Mesendoderm (in vitro differentiated cells): ENCODE measurements at places on chromosomes 1 and 21.
A peak's percentile ranks its signal among the peaks of the same experiment; 100 is the strongest.

DNA sequence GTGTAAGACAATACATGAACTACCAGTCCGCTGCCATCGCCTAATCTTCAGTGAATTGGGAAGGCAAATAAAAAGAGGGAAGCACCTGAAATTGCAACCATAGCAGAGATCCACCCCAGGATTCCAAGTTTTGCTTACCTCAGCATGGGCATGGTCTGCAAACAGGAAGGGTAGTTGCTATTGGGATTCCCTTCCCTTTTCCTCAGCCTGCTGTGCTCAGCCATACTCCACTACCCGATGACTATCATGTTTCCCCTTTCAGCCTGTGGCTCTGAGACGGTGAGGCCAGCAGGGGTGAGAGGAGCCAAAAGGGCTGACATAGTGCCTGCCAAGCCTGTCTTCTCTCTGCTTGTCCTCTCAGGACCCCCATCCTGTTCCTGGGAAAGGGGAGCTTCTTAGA is 64.2 kb downstream of the GPR137B start:
- DNase-seq: peak; percentile 70
- H3K27me3 ChIP-seq: no peaks in the 10 kb centered on the region
- H3K27ac ChIP-seq: no peak overlapping the region
- H3K4me3 ChIP-seq: no peak overlapping the region
- peaks cover 2% of the 10 kb centered on the region for H3K4me1 ChIP-seq

GRCh38 chr1:97097404-97097925 is 375.9 kb downstream of the PTBP2 start:
- no peak for DNase-seq
- no peak overlapping the region for H3K27ac ChIP-seq
- H3K27me3 ChIP-seq: no peaks in the 10 kb centered on the region
- H3K4me1 ChIP-seq: no peaks in the 10 kb centered on the region
- H3K4me3 ChIP-seq: no peak overlapping the region

DNA sequence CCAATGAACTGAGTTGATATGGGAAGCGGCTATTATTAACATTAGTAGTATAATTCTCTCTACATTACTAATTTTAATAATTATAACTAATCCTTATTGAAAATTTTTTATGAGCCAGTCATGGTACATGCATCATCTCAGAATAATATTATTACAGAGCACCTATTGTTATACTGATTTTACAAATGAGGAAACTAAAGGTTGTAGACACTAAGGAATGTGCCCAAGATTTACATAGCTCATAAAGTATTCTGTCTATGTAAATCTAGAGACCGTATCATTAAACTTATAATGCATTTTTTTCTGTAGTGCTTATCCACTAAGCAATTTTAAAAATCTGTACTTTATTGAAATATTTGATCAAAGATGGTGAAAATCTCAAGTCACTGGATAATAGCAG is 825.9 kb downstream of the PLA2G4A start:
- no peak overlapping the region for H3K27ac ChIP-seq
- H3K27me3 ChIP-seq: no peaks in the 10 kb centered on the region
- H3K4me3 ChIP-seq: no peak overlapping the region
- H3K4me1 ChIP-seq: no peaks in the 10 kb centered on the region
- H3K36me3 ChIP-seq: no peaks in the 10 kb centered on the region

GRCh38 chr1:117674521-117675400 is 68.9 kb downstream of the TENT5C start:
- H3K27ac ChIP-seq: no peak overlapping the region
- peak; percentile 54 for DNase-seq
- H3K36me3 ChIP-seq: no peaks in the 10 kb centered on the region
- H3K27me3 ChIP-seq: no peaks in the 10 kb centered on the region
- peaks cover 2% of the 10 kb centered on the region for H3K4me1 ChIP-seq

- H3K36me3 ChIP-seq: no peaks in the 10 kb centered on the region
- DNase-seq: peak; percentile 55
- H3K4me3 ChIP-seq: no peak overlapping the region
Observed at GRCh38 chr1:56967900-56968832, 2.4 kb upstream of the C8B start.
